ENCODE measurements at places on chromosomes 3 and 15.

GRCh38 chr15:60854858-60855564, 374.1 kb downstream of the RORA start:
- no peak for DNase-seq

GRCh38 chr15:77183066-77183465, 112.2 kb upstream of the TSPAN3 start:
- DNase-seq: no peak

GRCh38 chr15:73981761-73982221, 10.3 kb downstream of the STOML1 start:
- DNase-seq: no peak

- no peak for DNase-seq
Measured at GRCh38 chr15:80462836-80463512, 58.8 kb downstream of the ARNT2 start.

DNA sequence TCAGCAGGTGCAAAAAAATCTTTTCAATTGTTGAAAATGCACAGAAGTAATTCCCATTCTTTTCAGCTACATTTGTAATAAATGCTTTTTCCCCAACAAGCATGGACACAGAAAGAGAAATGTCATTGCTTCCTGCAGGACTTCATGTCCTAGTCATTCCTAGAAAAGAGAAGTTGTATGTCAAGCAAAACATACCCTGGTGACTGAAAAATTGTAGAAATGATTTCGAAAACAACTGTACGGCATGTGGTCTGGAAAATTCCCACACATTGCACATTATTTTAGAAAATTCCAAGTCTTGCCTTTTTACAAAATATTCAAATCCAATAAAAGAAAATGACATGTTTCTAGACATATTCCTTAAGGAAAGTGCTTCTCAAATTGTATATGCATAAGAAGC, 50.4 kb upstream of the ALCAM start:
- DNase-seq: no peak

DNA sequence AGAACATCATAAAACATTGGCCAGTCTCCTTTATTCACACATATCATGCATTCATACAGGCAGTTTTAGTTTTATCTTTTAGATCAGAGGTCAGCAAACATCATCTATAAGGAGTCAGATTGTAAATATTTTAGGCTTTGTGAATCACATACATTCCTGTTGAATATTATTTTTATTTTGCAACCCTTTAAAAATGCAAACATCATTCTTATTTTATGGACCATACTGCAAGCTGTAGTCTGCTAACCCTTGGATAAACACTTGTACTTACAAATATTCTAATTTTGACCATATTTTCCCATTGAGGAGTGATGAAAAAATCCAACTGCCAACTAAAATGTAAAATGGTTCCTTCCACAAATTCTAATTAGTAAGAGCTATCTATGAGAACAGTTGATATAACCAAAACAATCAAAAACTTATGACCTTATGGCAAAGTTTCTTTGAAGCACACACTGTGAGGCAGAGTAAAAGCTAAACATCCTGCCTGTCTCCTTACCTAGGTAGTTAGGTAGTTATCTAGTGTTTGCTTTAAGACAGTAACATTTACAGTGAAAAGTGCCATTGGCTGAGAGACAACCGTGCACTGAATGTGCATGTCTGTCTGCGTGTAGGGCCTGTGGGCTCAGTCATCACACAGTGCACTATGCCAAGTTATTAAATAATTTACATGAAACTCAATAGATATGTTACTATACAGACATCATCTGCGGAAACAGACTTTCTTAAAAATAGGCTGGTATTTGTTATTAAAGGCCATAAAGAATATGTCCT, 57.7 kb downstream of the PIK3R4 start:
- peak; percentile 15 for DNase-seq

GRCh38 chr15:93324186-93324975, 235.4 kb upstream of the RGMA start:
- peak; percentile 56 for DNase-seq
